ENCODE measurements at places on chromosomes 2 and 18.

DNA sequence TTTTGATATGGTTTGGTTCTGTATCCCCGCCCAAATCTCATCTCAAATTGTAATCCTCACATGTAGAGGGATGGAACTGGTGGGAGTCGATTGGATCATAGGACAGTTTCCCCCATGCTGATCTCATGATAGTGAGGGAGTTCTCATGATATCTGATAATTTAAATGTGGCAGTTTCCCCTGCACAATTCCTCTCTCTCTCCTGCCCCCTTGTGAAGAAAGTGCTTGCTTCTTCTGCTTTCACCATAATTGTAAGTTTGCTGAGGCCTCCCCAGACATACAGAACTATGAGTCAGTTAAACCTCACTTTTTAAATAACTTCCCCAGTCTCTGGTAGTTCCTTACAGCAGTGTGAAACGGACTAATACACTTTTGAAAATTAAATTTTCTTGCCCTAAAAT, 12.3 kb upstream of the KCNJ3 start:
- DNase-seq, result no peak

- no peak for DNase-seq
These were observed 8.5 kb upstream of the PAX3 start for GRCh38 chr2:222307143-222307756.

GRCh38 chr2:224134003-224134734, 95.1 kb upstream of the SERPINE2 start:
- DNase-seq, result no peak

- peak; percentile 62 for DNase-seq
These were observed 115.1 kb downstream of the NAB1 start for GRCh38 chr2:190763901-190764514.

- DNase-seq, result no peak
These were observed 73.1 kb upstream of the BZW1 start for GRCh38 chr2:200738590-200738989.

- DNase-seq, result peak; percentile 42
These were observed 110.9 kb upstream of the RMP24 start for GRCh38 chr18:35861367-35862118.

DNA sequence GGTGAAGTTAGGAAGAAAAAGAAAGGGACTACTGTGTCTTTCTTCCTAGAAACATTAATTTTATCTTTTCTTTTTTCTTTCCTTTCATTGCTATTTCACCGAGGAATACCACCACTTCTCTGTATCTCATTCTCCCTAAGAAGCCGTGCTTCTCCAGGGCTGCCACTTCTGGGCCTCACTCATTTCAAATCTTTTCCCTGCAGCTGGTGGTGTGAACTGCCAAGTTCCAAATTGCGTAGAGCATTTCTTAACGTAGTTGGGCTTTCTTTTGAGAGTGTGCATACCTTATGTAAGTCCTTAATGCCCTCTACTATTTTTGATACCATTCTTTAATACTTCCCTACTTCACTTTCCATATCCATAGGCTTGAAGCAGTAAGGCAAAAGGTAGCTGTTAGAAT, 66.7 kb upstream of the CYP1B1 start:
- no peak for DNase-seq

DNA sequence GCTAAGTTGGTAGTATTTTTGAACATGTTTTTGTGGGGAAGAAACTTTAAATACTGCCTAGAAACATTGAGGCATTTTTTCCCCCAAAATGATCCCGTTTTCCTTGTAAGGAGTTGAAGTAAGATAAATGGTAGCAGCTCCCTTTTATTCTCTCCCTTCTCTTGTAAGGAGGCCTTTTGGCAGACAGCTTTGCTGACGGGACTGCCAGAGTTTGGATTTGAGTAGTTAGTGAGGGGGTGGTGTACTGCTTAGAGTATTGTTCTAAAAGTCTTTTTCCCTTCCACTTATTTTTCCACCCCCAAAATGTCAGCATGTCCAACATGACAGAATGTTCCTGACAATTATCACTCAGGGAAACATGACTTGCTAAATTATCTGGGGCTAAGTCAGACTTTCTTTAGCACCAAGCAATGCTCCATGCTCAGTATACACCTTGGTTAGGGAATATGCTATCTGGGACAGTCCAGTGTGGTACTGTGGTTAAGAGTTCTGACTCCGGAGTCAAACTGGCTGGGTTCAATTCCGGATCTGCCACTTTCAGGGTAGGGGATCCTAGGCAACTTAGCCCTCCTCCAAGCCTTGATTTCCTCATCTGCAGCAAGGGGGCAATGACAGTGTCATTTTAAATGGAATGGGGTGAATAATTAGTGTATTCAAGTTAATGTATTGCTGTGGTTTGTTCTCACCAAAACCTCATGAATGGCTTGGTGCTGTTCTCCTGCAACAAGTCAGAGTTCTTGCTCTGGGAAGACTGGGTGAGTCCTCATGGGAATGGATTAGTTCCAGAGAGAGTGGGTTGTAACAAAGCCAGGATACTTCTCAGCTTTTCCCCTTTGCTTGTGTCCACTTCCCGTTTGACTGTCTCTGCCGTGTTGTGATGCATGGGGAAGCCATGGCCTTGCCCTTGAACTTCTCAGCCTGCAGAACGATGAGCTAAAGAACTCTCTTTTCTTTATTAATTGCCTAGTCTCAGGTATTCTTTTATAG, 116.2 kb downstream of the TANC1 start:
- DNase-seq, result no peak

- DNase-seq, result no peak
These were observed 101.1 kb upstream of the CCDC85A start for GRCh38 chr2:56082665-56083064.
